ENCODE measurements at places on chromosomes 12 and 14.

GRCh38 chr12:105569886-105570285 is 239.4 kb downstream of the C12orf75 start:
- DNase-seq, result no peak

DNA sequence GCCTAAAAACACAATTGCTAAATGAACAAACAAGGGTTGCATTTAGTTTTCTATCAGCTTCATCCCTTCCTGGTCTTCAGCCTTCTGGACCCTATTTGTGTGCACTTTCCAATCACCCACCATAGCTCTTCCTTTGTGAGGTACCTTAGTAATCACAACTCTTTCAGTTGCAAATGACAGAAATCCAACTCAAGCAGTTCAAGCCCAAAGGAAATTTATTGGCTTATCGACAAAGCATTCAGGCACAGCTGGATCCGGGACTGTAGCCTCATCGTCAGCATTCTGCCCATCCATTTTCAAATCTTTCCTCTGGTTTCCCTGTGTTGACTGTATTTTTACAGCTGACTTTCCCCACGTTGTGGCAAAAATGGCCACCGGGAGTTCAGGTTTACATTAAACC is 148.6 kb upstream of the VASH1 start:
- DNase-seq, result no peak

- DNase-seq, result no peak
Measured at GRCh38 chr14:59120921-59121320, 67.5 kb upstream of the DAAM1 start.

- DNase-seq, result no peak
Measured at GRCh38 chr12:1197264-1198018, 206.4 kb downstream of the ERC1 start.

GRCh38 chr14:79473651-79474050 is 737.7 kb downstream of the DIO2 start:
- DNase-seq, result no peak

- no peak for DNase-seq
Measured at GRCh38 chr14:30520536-30520935, 38.4 kb upstream of the G2E3 start.

DNA sequence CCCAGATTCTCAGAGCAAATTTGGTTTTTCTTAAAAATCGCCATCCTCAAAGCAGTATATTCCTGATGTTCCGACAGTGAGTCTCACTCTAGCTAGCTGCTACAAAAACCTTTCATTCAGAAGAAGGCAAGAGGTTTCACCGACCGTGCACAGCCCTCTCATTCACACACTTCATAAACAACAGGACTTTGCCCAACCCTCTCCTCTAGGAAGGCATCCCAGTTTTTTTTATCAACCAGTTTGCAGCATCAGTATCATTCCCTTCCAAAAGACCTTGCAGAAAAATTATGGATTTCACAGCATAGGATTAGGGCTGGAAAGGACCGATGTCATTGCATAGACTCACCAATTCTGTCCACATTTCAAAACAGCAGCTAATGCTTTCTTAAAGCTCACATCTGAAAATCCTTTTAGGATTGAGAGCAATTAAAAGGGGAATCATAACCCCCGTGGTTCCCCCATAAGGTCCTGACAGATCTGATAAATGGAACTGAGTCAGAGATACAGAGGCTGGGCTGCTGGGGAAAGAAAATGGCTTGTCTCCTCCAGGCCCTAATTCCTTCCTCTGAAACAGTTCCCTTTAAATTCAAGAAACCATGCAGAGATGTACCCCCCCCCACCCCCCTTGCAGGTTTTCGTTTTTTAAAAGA is 597 bp downstream of the SVOP start:
- no peak for DNase-seq

DNA sequence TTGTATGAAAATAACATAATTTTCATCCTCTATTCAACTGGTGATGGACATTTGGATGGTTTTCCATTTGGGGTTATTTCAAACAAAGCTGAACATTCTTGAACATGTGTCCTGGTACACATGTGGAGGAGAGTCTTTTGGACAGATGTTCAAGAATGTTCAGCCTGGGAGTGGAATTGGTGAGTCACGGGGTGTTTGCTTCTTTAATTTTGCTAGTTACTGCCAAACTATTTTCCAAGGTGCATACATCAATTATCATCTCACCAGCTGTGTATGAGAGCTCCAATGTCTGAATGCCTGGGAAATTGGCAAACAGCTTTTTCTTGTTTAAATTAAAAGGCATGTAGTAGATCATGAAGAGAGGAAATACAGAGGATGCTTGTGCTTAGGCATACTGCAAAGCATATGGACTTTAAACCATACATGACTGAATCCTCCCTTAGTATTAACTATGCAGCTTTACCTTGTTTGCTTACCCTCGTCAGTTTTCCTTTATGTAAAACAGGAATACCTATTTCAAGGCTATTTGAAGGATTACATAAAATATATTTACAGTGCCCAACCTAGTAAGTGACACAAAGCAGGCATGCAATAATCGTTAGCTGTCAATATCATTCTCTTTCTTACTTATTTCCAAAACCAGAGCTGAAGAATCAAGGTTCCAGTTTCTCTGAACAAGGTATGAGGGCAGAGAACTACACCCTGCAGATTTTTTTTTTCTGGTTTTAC is 152.1 kb downstream of the ITPR2 start:
- DNase-seq, result no peak

DNA sequence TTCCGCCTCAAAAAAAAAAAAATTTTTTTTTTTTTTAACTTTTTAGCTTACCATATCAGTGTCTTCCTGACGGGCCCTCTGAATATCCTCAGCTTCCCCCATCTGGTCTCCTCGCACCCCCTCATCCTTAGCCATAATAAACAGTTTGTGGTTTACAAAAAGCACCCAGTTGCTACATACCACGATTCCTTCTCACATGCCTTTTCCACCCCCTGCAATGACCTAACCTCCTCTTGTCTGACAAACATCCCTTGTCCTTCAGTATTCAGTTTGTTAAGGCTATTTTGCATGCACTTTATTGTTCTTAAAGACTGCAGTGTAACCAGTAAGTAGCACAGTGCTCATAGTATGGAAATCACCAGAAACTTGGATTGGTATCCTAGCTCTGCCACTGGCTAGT is 88.5 kb downstream of the PPM1H start:
- no peak for DNase-seq

- no peak for DNase-seq
Measured at GRCh38 chr12:105676694-105677093, 346.2 kb downstream of the C12orf75 start.

- DNase-seq, result no peak
Measured at GRCh38 chr14:106216679-106217078, 690.3 kb downstream of the TMEM121 start.

DNA sequence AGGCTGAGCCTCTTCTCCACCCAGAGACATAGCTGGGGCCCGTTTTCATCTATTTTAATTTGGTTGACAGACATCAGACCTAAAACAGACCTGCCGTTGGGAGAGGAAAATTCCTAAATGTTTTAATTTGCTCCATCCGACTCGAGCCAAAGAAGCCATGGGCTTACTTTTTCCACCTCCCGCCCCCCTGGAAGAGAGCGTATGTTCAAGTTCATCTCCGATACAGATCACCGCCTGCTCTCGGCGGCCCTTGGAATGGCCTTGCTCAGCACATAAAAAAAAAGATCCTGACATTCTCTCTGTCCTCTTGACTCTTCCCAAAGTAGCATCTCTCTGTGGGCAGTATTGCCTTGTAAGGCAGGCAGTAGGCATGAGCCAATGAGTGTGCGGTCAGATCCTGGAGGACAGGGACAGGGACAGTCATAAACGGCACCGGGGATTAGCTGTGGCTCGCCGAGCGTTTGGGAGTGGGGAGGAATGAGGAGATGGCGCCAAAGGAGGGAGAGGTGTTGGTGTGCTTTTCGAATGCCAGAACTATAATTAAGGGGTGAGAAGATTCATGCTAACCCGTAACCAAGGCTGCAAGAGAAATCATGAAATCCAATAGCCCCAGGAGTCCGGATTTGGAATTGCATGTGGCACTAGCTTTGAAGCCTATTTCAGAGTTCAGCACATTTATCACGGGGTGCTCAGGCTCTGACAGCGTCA is 47.9 kb upstream of the MEG3 start:
- DNase-seq, result no peak

Data from stimulated activated CD8-positive, alpha-beta memory T cell treated with anti-CD3 and anti-CD28 coated beads, Interleukin-4, amount 100 ng/mL, for 1 hour (primary cell).